ENCODE measurements at places on chromosomes 4 and X. TPM values are rescaled to one million over a fixed set of nuclear protein-coding genes. Genes with fewer than 3 reads are reported as not detected.

DNA sequence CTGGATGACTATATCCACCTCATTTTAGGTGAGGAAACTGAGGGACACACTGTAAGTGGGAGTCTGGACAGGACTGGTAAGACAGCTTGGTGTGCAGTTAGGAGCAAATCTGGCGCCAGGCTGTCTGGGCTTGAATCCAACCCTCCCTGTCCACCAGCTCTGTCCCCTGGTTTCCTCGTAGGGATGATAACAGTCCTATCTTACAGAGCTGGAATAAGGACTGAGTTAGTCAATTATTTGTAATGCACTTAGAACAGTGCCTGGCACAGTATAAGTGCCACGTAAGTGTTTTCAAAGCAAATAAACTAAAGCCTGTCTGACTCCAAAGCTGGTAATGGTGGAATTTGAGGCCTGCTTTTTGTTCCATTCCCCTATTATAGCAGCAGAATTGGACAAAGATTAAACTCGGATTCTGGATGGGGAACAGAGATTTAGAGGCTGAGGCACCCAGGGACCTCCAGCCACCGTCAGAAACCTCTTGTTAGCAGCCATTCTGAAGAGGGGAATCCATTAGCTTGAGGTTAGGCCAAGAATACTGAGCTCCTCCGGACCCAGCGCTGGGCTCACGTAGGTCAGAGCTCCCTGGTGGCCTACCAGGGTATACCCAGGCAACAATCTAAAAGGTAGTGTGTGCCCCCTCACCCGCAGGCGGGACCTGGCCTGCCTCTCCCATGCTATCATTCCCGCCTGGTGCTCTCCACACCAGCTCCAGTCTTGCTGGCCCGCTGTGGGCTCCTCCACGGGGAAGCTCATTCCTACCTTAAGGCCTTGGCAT is 102.1 kb downstream of the UCHL1 start:
- DNase-seq: peak; percentile 51
- no peaks in the 10 kb centered on the region for H3K36me3 ChIP-seq
- H3K4me3 ChIP-seq: no peak overlapping the region
- H3K27me3 ChIP-seq: no peaks in the 10 kb centered on the region
- peaks cover 7% of the 10 kb centered on the region for H3K4me1 ChIP-seq

- no peaks in the 10 kb centered on the region for H3K36me3 ChIP-seq
- H3K27ac ChIP-seq: peak overlapping the region; percentile 88
- no peaks in the 10 kb centered on the region for H3K27me3 ChIP-seq
- peaks cover 11% of the 10 kb centered on the region for H3K4me1 ChIP-seq
- DNase-seq: peak; percentile 84
Measured at GRCh38 chrX:2691543-2692220, 587 bp downstream of the CD99 start.

GRCh38 chr4:96525898-96526297 is 686.0 kb downstream of the PDHA2 start:
- H3K36me3 ChIP-seq: no peaks in the 10 kb centered on the region
- no peaks in the 10 kb centered on the region for H3K27me3 ChIP-seq
- no peak overlapping the region for H3K4me3 ChIP-seq

DNA sequence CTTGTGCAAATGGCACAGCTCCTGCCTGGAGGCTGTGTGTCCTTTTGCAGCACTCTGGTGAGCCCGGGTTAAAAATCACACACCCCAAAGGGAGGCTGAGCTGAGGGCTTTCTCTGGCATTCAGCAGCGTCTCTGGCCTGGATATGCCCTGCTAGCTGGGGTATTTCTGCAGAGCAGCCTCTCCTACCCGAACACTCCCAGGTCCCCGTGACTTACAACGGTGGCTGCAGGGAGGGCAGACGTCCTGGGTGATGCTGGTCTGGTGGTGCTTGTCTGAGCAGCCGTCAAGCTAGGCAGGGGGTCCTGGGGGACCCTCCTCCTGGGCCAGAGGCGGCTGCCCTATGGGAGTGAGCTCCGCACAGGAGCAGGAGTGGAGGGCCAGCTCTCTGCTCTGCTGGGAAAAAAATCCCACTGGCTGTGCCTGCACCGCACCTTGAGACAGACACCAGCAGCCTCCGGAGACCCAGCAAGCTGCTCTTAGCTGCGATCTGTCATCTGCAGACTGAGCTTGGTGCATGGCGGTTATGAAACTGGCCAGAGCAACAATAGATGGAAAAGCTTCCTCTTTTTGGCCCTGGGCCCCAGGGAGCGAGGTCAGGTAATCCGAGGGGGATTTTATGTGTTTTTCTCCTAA is 41.3 kb upstream of the ASMTL start:
- no peaks in the 10 kb centered on the region for H3K4me1 ChIP-seq
- peak; percentile 38 for DNase-seq
- no peak overlapping the region for H3K4me3 ChIP-seq
- H3K36me3 ChIP-seq: no peaks in the 10 kb centered on the region

- no peaks in the 10 kb centered on the region for H3K36me3 ChIP-seq
- no peaks in the 10 kb centered on the region for H3K4me1 ChIP-seq
- H3K27me3 ChIP-seq: no peaks in the 10 kb centered on the region
- no peak for DNase-seq
- no peak overlapping the region for H3K4me3 ChIP-seq
Measured at GRCh38 chrX:103562801-103563200, 22.5 kb upstream of the TCEAL4 start.

- H3K36me3 ChIP-seq: peaks cover 14% of the 10 kb centered on the region
- DNase-seq: no peak
- H3K4me3 ChIP-seq: no peak overlapping the region
Measured at GRCh38 chrX:154717824-154718223, 33.1 kb downstream of the GAB3 start.

GRCh38 chrX:57915680-57916079 is 5.4 kb upstream of the ZXDA start:
- no peaks in the 10 kb centered on the region for H3K4me1 ChIP-seq
- no peak overlapping the region for H3K4me3 ChIP-seq
- H3K27me3 ChIP-seq: no peaks in the 10 kb centered on the region

DNA sequence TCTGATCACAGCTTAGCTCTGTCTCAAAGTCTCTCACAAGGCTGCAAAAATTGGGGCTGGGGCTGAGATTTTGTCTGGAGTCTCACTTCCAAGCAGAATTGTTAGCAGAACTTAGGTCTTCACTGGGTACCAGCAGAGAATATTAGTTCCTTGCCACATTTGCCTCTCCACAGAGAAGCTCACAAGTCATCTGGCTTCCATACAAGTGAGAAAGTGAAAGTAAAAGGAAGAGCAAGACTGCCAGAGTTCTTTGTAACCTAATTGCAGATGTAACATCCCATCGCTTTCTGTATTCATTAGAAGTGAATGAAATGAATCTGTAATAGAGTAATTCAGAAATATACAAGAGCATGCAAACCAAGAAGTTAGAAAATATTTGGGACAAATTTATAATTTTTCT is 624.1 kb upstream of the GNPDA2 start:
- peak overlapping the region; percentile 19 for H3K4me3 ChIP-seq
- no peaks in the 10 kb centered on the region for H3K27me3 ChIP-seq
- no peaks in the 10 kb centered on the region for H3K36me3 ChIP-seq

DNA sequence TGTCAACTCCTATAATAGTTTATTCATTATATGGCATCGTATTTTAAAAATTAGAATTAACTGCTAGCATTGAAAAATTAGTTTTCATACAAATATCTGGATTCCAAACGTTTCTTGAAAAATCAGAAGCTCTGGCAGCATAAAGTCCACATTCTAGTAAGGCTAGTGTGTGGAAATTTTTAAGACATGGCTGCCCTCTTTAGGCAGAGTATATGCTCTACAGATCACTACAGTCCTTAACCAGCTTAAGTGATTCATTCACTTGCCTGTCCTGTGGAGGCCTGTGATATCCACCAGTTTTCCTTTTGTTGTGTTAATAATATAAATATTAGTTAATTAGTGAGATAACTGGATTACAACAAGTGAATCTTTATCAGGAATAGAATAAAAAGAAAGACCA is 287.2 kb downstream of the OPHN1 start:
- DNase-seq: no peak
- no peaks in the 10 kb centered on the region for H3K4me1 ChIP-seq
- H3K4me3 ChIP-seq: no peak overlapping the region
- H3K27me3 ChIP-seq: no peaks in the 10 kb centered on the region
- no peaks in the 10 kb centered on the region for H3K36me3 ChIP-seq

DNA sequence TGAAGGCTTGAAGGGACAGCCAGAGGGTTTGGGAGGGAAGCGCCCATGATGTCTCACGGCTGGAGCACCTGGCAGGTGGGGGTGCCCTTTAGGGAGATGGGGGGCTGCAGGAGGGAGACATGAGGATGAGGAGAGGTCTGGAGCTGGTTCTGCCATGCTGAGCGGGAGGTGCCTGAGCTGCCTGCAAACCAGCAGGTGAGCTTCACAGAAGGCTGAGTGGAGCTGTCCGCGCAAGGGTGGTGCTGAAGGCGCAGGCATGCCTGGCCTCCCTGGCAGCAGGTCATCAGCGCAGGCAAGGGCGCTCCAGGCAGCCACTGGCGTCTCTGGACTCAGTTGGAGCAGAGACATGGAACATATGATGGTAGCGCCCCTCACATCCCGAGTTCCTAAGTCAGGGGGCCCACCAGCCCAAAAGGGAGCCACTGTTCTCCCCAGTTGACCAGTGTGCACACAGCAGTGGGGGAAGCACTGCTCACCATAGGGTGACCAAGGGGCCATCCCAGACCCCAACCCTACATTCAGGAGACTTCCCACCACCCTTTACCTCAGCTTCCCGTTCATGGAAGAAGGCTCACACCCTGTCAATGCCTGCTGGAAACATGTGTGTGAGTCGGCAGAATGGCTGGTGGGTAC is 25.8 kb downstream of the ADRA2C start:
- H3K27ac ChIP-seq: no peak overlapping the region
- no peaks in the 10 kb centered on the region for H3K4me1 ChIP-seq
- peaks cover 8% of the 10 kb centered on the region for H3K27me3 ChIP-seq
- no peak overlapping the region for H3K4me3 ChIP-seq
- peak; percentile 30 for DNase-seq
- H3K36me3 ChIP-seq: no peaks in the 10 kb centered on the region

- DNase-seq: no peak
- no peaks in the 10 kb centered on the region for H3K36me3 ChIP-seq
- no peaks in the 10 kb centered on the region for H3K4me1 ChIP-seq
- no peak overlapping the region for H3K27ac ChIP-seq
- H3K4me3 ChIP-seq: no peak overlapping the region
Measured at GRCh38 chrX:13607996-13608365, 38.6 kb downstream of the EGFL6 start.

DNA sequence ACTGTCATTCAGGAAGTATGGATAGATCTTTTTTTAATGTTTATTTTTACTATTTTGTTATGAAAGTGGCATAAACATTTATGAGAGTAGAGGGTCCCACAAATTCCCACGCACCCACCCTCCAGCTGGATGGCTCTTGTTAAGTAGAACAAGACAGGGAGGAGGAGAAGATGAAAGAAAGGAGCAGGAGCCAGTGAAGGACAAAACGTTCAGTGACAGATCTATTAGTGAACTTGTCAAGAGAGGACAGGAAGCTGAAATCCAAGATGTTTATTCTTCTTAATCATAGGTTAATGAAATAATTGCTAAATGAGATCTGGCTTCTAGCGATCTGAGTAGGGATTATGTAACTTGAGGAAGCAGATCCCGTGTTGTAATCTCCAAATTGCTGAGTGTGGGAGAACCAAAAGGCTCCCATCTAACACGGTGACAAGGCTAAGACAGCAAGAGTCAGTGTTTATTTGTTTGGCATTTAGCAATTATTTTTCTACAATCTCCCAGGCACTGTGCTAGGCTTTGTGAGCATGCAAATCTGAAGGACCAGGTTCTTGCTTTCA is 162.5 kb downstream of the SHROOM3 start:
- no peaks in the 10 kb centered on the region for H3K27me3 ChIP-seq
- H3K4me3 ChIP-seq: no peak overlapping the region
- DNase-seq: no peak
- peaks cover 7% of the 10 kb centered on the region for H3K4me1 ChIP-seq

DNA sequence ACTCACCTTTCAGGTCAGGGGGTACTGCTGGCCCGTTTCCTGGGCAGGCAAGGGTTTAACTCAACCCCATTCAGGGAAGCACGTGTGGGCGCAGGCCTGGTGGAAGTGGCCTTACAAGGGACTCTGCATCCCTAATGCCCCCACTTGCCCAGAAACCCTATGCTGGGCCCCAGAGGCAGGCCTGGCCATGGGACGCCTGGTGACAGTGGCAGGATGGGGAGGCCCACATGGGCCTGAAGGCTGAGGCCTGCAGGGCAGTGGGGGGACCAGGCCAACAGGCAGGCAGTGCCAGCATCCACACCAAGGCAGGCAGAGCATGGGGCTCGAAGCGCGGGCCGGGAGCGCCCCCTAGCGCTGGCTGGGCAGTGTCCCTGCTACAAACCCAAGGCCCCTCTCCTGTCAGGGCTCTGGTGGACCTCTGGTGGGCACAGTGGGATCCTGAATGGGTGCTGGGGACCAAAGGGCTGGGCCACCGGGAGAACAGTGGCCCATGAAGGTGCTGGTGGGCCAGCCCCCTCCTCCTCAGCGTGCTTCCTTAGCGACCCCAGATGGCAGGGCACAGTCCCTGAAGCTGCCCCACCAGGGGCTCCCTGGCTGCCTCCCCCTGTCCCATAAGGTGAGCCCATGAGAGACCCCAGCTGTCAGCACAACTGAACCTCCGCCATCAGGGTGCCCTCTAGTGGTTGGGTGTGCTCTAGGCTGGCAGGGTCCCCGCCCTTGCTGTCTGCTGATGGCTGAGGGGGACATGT is 16.8 kb downstream of the FGFR3 start:
- H3K4me3 ChIP-seq: no peak overlapping the region
- H3K4me1 ChIP-seq: no peaks in the 10 kb centered on the region
- H3K27ac ChIP-seq: no peak overlapping the region

DNA sequence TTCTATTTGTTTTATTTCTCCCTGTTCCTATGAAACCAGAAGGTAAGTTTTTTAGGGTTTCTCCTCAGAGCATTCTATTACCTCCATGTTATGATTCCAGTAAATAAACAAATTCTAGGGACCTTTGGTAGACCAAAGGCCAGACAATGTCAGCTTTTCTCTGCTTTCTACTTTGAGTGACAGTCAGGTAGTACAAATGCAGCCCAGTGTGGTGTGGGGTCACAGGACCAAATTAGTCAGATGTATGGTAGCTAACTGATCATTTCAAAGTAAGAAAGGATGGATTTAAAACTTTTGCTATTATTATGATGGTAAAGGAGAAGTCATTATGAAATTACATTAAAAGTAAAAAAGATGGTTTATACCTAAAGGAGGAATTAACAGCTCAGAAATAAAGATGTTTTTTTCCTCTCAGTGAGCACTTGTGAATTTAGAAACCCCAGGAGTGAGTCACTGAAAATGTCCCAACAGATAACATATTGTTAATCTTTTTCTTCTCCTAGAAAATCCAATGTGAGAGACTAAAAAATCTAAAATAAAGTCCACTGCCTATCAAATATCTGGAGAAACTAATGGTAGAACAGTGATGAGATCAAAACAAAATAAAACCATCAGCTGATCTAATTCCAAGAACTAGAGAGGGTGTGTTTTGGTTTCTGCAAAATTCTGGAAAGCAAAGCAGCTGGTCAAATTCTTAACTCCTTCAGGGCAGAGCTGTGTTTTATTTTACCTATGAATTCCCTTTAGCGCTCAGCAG is 16.6 kb upstream of the KLHL2 start:
- no peaks in the 10 kb centered on the region for H3K27me3 ChIP-seq
- H3K4me1 ChIP-seq: no peaks in the 10 kb centered on the region
- no peak overlapping the region for H3K27ac ChIP-seq
- no peak for DNase-seq
- H3K4me3 ChIP-seq: no peak overlapping the region

GRCh38 chrX:121258545-121258944 is 211.1 kb downstream of the GLUD2 start:
- H3K27me3 ChIP-seq: no peaks in the 10 kb centered on the region
- H3K27ac ChIP-seq: no peak overlapping the region
- no peaks in the 10 kb centered on the region for H3K4me1 ChIP-seq
- DNase-seq: no peak
- no peaks in the 10 kb centered on the region for H3K36me3 ChIP-seq

FGFR3 gene
- total RNA-seq: 2.4 TPM

NXF2B gene
- total RNA-seq: not detected

ENAM gene
- 3.7 TPM for total RNA-seq

NLGN4X gene
- total RNA-seq: 3.6 TPM

KDR gene
- total RNA-seq: 51.0 TPM

SPINK2 gene
- total RNA-seq: not detected

KLHL15 gene
- total RNA-seq: 7.8 TPM

GAGE12H gene
- not detected for total RNA-seq
